ENCODE measurements at places on chromosomes 7 and 10.

GRCh38 chr7:23026164-23026563 lies 12.2 kb upstream of the HYCC1 start:
- no peak for DNase-seq

DNA sequence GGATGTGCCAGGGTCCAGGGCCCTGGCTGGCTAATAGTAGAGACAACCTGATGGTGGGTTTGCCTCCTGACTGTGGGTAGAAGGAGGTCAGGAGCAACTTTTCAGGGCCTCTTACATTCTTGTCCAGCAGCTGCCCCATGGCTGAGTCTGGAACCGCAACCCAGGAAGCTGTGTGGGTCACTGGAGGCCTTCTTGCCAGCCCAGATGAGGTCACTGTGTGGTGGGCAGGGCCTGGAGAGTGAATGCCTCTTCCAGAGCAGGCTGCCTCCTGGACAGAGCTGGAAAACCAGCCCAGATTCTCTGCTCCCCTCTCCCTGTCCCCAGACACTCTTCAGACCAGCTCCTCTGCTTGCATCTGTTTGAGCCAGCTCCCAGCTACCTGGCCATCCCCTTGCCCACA lies 43.5 kb upstream of the LEP start:
- DNase-seq: no peak

- DNase-seq: no peak
Measured at GRCh38 chr10:10919976-10920375, 97.7 kb upstream of the CELF2 start.

GRCh38 chr10:117365612-117366011 lies 9.6 kb downstream of the PDZD8 start:
- DNase-seq: no peak

GRCh38 chr10:31346953-31347352 lies 27.9 kb downstream of the ZEB1 start:
- no peak for DNase-seq

DNA sequence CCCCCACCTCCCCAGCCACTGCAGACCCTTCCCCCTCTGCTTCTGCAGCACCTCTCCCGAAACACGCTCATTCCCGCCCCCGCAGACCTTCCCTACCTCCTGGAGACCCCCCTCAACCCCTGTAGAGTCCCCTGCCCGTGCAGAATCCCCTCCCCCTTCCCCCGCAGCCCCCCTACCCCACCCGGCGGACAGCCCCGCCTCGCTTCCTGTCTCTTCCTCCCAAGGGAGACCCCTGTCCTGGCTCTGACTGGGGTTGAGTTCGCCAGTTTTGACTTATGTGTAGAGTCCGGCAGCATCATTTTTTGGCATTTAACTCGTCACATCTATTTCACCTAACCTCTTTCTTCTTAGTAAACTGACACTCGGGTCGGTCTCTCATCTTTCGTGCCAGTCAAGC lies 54.0 kb downstream of the ALOX5 start:
- DNase-seq: no peak

DNA sequence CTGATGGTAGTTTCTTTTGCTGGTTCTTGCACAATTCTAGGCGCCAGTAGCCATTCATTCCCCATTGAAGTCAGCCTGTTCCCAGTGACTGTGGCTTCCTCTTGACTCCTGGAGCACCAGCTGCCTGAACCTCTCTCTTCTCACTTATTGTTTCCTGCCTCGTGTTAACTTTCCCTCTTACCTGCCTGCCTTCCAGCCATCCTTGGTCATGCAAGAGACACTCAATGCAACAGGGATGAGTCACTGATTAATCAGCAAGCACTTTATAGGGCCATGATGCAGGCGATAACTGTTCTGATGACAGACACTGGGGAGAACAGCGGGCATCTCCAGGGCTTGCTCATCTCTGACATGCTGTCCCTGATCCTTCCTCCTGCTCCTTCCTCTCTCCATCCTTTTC lies 122.0 kb downstream of the PLCE1 start:
- no peak for DNase-seq

DNA sequence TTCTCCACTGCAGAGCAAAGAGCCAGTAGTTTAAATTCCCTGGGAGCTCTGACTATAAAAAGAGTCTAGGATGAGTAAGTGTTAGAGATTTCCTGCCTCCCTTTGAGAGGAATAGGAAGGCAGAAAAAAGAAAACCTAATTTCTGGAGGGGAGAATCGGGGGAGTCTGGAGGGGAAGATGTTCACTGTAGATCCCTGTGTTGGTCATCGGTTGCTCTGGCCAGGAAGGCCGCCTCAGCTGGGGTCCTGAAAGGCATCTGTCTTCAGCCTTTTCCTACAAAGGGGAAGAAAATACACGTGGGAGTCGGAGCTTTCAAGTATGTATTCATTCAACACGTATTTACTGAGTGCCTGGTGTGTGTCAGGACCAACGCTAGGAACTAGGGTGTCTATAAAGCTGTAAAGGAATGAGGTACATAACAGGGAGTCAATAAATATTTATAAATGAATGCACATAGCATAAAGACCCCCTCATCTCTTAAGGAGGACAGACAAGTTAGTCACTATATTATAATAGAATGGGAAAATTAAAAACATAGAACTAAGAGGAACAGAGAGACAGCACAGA lies 101.1 kb downstream of the ICA1 start:
- no peak for DNase-seq

All from activated T-helper 9 cell treated with anti-CD3 and anti-CD28 coated beads, Interleukin-2, amount 50 U/mL, for 16 hours (primary cell).